ENCODE measurements at places on chromosomes 1 and 21.
A peak's percentile ranks its signal among the peaks of the same experiment; 100 is the strongest.

GRCh38 chr1:25123551-25123950, 108.8 kb downstream of the SYF2 start:
- no peak for DNase-seq

- no peak for DNase-seq
Observed at GRCh38 chr1:100806601-100807000, 87.1 kb downstream of the VCAM1 start.

DNA sequence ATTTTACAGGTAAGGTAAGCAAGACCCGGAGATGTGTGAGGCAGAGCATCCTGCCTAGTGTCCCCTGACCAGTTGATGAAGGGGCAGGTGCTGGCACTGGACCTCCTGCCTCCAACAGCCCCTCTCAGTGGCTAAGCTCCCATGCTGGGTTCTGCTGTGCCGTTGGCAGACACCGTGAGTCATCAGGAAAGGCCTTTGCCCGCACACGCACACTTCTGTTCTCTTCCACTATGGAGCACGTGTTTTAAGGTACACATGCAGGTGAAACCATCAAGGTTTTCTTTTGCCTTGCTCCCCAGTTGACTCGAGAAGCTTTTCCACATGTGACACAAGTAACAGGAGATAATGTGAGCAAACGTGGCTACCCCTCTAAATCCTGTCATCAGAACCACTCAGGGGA, 207.9 kb downstream of the RRAGC start:
- DNase-seq, result no peak

GRCh38 chr21:41817228-41817627, 50.4 kb upstream of the RIPK4 start:
- peak; percentile 22 for DNase-seq

DNA sequence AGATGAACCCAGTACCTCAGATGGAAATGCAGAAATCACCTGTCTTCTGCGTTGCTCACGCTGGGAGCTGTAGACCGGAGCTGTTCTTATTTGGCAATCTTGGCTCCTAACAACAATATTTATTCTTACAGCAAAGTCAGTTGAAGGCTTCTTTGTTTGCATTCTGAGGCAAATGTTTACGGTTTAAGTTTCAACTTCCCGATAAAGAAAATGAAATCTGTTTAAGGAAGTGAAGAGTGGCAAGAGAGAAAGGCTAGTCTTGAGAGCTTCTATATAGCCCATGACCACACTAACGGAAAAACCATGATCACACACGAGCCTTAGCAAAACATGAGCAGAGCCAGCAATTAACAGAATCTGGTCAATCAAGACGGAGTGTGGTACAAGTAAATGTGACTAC, 122.6 kb upstream of the ZNHIT6 start:
- no peak for DNase-seq

GRCh38 chr1:184002071-184002470, 35.5 kb downstream of the COLGALT2 start:
- no peak for DNase-seq

GRCh38 chr1:22375601-22376000, 76.0 kb upstream of the ZBTB40 start:
- DNase-seq, result no peak

- DNase-seq, result no peak
Observed at GRCh38 chr1:201013031-201013485, 10.5 kb downstream of the KIF21B start.

DNA sequence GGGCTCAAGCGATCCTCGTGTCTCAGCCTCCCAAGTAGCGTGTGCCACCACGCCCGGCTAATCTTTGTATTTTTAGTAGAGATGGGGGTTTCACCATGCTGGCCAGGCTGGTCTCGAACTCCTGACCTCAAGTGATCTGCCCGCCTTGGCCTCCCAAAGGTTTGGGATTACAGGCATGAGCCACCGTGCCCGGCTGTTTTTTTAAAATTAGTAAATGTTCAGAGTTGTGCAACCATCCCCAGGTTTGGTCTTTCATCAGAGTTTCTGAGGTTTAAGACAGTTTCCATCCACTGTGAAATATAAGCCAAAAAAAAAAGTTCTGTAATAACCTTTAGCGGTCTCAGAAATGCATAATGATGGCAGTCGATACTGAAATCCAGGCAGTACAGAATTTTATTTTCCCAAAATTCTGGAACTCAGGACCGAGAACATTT, 550 bp upstream of the SYT11 start:
- no peak for DNase-seq

DNA sequence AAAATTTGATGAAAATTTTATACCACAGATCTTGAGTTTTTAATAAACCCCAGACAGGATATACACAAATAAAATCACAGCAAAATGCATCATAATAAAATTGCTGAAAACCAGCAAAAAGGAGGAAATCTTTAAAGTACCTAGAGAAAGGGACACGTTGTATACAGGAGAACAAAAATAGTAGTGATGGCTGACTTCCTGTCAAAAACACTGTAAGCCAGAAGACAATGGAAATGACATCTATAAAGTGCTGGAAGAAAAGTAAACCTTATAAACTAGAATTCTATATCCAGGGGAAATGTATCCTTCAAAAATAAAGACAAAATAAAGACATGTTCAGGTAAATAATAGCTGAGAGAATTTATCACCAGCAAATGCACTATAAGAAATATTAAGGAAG, 14.6 kb upstream of the PTGFRN start:
- DNase-seq, result no peak

DNA sequence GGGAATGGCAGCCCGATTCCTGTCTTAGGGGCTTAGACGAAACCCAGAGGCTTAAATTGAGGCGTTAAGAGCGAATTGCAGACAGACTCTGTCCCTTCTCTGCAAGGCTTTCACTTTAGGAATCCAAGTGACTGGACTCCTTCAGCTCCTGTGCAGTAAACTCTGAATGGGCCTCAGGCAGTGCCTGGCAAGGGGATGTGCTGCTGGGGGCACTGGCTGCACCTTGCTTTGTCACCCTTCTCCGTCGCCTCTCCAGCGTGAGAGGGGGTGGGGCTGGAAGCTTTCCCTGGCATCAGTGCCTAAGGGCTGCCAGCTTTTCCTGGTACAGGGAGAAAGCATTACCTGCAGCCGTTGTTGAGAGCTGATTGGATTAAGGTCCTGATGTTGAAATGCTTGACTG, 39.9 kb upstream of the NFASC start:
- DNase-seq, result no peak

DNA sequence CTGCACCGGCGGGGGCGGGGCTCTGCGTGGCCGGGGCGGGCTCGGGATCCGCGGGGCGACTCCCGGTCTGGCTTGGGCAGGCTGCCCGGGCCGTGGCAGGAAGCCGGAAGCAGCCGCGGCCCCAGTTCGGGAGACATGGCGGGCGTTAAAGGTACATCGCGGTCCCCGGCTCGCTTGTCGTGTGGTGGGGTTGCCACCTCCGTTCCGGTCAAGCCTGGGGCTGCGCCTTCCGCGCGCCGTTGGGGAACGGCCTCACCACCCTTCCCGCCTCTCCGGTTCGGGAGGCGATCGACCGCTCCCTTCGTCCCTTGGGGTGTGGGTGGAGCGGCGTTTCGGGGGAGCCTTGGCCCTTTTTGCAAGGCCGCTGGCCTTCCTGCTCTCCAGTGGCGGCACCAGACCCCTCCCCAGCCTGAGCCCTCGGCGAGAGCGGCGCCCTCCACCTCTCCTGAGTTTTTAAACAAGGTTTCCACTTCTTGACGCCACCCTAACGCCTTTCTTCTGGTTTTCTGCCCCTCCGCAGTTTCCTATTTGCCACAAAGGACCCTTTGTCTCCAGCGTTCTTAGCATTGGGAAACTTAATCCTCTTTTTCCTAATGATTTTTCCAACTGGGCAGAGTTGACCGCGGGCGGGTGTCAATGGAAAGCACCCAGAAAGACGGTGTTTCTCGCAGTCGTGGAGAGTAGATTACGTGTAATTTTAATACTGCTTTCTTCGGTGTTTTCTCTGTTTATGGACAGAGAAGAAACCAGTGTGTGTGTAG, at the start of the genes LEPR and LEPROT:
Gene LEPR (plus strand): TSS at position 79 of the 761 bp plus-strand sequence. CDS start 144,898 bp downstream, outside the sequence.
Gene LEPROT (plus strand): TSS at position 79 of the 761 bp plus-strand sequence. CDS start 57 bp downstream, at position 136.
- DNase-seq, result peak; percentile 2

DNA sequence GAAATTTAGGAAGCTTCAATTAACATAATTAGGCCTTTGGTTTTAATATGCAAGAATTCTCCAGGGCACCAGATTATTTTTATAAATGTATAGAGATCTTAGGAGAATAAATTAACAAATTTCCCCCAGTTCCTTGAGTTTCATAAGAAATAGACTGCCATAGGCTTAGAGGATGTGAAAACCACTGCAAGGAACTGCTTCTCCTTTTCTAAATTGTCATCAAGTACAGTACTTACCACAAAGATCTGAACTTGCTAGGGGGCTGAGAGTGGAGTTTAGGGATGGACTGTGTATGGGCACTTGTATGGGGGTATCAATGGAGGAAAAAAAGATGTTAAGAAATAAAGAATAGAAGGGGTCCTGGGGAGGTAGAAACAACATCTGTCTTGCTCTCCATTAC, 31.1 kb downstream of the LHX8 start:
- no peak for DNase-seq

GRCh38 chr1:8560611-8561544, 243.0 kb downstream of the SLC45A1 start:
- DNase-seq, result no peak

- no peak for DNase-seq
Observed at GRCh38 chr1:36224537-36225282, 467 bp downstream of the THRAP3 start.

- DNase-seq, result no peak
Observed at GRCh38 chr1:157540160-157540748, 12.1 kb downstream of the FCRL5 start.

DNA sequence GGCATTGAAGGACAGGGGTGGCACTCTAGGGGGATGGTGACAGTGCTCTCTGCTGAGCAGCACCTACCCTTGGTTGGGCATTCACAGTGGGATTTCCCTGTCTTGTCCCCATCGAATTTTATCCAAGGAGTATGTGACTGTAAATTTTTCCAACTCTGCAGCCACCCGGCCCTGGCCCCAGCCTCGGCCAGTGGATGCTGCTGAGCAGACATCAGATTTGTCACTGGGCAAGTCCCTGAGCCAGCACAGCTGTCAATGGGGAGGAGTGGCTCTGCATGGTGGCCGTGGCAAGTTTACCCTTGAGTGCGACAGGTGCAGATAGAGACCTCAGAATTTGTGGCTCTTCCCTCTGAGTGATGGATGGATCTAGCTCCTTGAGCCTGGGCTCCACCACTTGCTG, 240.2 kb upstream of the CSF3R start:
- no peak for DNase-seq

DNA sequence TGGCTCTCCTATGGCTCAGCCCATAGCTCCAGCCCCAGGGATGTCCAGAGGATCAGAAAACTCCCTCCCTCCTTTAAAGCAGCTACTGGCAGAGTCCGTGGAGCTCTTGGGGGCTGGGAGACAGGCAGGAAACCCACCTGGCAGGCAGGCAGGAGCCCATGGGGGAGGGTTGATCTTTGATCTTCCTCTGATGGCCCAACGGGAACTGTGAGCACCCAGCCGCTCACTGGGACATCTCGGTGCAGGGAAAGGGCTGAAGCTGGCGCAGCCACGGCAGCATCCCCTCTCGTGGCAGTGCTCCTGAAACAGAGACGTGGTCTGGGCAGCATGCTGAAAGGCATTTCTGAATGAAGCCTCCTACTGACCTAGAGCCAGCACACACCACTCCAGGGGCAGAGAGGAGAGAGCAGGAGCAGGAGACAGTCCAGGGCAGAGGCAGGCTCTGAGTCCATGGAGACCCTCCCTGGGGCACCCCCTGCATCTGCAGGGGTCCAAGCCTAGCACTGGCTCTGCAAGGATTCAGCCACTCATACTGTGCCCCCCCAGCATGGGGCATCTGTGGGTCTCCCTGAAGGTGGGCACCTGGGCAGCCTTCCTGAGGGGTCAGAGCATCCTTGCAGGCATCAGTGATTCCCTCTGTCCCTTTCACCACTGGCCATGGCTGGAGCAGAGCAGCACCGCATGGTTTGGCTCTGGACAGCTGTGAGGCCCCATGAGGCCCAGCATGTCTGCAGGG, 4.9 kb upstream of the SLX9 start:
- no peak for DNase-seq

- DNase-seq, result no peak
Observed at GRCh38 chr1:115348636-115349035, 10.6 kb upstream of the NGF start.

- DNase-seq, result no peak
Observed at GRCh38 chr1:79648126-79648525, 641.6 kb upstream of the ADGRL4 start.

DNA sequence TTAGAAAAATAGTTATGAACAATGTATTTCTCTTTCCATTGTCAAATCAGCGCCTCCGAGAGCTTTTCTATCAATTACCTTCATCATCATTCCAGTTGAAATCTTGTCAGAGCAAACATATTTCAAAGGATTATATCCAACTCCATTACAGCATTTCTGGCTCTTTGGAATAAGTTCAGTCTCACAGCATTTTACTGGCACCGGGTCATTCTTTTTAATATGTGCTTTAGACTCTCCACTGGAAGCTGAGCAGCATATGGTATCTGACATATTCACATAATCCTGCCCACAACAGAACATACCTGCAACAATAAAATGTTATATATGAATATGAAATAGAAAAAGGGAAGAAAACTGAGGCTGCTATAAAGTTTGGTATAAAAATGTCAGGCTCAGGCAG, 222.9 kb downstream of the KCTD3 start:
- DNase-seq, result no peak

GRCh38 chr1:113912594-113913311, 7.6 kb downstream of the DCLRE1B start:
- no peak for DNase-seq

DNA sequence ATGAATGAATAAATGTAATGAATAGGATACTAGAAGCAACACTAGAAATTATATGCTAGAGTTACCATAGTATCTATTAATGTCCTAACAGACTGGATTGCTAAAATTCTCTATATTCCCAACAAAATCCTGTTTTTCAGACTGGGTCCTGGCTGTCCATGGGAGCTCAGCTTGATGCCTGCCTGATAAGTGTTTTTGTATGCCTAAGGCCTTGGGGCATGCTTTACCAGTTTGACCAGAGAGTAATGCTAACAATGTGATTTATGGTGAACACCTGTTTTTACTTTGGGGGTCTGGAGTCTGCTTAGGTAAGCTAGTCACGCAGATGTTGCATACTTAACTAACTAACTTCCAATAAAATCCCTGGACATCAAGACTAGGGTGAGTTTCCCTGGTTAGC, 318.8 kb upstream of the DEPDC1 start:
- no peak for DNase-seq

GRCh38 chr1:173573596-173573995, 29.3 kb downstream of the SLC9C2 start:
- no peak for DNase-seq

DNA sequence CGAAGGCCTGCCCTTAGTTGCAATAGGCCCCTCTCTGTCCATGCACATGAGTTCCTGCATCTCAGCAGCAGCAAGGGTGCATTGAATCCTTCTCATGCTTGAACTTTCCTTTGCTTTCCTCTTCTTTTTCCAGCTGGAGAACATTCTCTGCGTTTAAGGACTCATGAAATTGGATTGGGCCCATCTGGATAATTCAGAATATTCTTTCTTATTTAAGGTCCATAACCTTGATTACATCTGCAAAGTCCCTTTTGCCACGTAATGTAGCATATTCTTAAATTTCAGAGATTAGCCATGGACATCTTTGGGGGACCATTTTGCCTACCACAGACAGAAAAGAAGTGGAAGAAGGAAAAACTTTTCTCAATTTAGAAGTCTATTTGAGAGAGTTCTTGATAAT, 159.7 kb upstream of the C21orf91 start:
- DNase-seq, result no peak

- no peak for DNase-seq
Observed at GRCh38 chr1:75482951-75483350, 128.0 kb downstream of the SLC44A5 start.

Data from NCI-H187 (cell line).